T-helper 22 cell (primary cell): ENCODE measurements at places on chromosomes 2 and 18.

GRCh38 chr18:33641141-33641540 is 63.1 kb downstream of the ASXL3 start:
- no peak for DNase-seq

- peak; percentile 31 for DNase-seq
These were observed 14.8 kb downstream of the ASPRV1 start for GRCh38 chr2:69946351-69947324.

DNA sequence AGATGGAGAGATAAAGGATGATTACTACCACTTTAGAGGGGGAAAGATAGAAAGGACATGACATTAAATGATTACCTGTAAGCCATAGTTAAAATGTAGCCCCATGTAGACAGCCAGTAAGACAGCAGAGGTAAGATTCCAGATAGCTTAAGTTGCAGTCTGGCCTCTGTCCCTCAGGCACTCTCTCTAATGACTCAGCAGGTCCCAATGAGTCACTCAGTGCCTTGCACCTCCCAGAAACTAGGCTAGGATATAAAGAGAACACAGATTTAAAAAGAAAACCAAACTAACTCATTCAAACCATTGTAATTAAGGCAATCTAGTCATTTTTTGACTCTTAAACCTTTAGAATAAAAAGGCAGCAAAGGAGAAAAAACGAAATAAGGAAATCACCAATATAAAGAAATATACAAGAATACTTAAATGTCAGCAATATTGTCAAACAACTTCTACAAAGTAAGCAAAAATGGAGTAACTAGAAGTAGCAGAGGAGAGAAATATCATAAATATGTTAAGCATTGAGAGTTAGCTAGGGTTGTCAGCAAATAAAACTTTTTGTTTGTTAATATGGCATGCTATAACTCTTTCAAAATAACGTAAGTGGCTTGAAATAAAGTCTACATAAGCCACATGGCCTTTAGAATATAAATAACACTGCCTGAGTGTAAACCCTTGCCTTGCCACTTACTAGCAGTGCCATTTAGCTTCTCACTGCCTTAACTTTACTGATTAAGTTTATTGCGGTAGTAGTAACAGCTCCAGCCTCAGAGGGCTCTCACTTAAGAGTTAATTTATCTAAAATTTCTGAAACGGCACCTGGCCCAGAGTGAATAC is 48.5 kb downstream of the SOCS6 start:
- no peak for DNase-seq

GRCh38 chr18:67695684-67696083 is 179.2 kb upstream of the DSEL start:
- DNase-seq, result no peak

GRCh38 chr2:10078704-10079265 is 1.4 kb downstream of the CYS1 start:
- no peak for DNase-seq

DNA sequence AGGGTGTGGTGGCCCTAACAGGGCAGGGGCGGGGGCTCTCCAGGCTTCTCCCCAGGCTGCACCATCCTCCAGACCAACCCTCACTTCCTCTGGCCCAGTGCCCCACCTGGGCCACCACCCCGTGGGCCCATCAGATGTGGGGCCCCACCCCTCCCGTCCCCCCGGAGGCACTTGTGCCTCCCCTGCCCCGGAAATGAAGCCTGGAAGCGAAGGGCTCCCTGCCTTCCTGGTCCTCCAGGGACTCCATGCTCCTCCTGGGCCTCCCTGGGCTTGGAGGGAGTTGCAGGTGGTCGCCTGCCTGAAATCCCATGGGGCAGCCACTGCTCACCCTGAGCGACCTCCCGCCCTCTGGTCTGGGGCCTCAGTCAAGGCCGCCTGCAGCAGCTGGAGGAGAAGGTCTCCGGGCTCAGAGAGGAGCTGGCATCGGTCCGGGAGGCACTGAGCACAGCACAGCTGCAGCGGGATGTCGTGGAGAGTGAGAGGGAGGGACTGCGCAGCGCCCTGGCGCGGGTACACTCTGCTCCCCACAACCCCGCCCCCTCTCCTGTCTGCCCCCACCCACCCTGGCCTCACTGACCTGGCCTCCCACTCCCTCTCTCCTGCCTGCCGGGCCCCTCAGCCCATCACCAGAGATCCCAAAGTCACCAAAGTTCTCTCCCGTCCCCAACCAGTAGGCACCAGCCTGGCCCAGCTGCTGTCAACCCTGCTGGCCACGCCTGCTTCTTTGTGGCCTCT is 28.0 kb downstream of the CROCC2 start:
- no peak for DNase-seq

- no peak for DNase-seq
These were observed 47.2 kb downstream of the MAP2 start for GRCh38 chr2:209471037-209471436.

DNA sequence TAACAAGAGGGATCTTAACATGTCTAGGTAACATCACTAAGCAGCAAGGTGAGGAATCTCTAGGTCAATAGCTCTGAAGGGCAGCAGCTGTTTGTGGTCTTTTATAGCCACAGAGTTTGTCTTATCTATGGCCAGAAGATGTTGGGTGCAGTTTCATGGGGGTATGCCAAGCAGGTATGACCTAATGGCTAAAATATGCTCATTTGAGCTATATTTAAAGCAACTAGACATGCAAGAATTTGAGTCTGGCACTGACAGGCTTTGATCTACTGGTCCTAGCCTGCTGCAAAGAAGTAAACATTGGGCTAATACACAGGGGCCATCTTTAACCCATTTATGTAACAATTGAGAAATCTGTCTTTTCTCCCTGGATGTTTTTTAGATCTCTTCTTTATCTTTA is 13.9 kb upstream of the UGP2 start:
- DNase-seq, result no peak

GRCh38 chr2:55357927-55358326 is 61.7 kb downstream of the CCDC88A start:
- no peak for DNase-seq

- DNase-seq, result no peak
These were observed 1.9 kb downstream of the WDR12 start for GRCh38 chr2:202909394-202910192.

DNA sequence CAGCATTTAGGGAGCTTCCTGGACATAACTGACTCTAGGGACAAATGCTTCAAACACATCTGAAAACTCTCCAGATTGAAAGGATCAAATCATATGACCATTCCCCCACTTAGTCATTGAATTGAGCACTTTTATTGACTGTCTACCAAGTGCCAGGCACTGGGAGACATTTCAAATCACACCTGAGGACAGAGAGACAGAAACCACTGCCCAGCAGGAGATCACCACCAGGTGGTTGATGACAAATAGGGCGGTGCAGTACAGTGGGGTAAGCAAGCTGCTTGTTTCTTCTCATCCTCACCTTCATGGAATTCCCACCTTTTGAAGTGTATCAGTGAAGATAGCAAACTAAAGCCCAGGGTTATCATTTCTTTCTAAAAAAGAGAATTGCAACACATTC is 19.0 kb upstream of the CXCR4 start:
- peak; percentile 43 for DNase-seq

DNA sequence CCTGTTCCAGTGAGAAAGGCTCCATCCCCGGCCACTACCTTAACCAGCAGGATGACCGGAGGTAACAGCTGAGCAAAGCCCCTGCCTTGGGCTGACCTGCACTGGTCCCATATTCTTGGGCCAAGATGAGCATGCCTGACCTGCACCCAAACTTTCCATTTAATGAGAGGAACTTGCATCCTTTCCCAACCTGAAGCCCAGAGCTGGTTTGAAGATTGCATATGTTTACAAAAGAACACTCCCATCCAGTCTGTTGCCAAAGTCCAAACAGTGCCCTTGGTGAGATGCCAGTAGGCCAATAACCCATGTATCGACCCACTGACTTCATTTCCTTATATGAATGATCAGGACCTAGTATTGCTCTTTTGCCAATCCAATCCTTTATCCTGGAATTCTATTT is 5.5 kb upstream of the NPAS2 start:
- DNase-seq, result no peak

GRCh38 chr2:172096626-172097547 is 5.8 kb downstream of the DLX2 start:
- DNase-seq, result no peak

DNA sequence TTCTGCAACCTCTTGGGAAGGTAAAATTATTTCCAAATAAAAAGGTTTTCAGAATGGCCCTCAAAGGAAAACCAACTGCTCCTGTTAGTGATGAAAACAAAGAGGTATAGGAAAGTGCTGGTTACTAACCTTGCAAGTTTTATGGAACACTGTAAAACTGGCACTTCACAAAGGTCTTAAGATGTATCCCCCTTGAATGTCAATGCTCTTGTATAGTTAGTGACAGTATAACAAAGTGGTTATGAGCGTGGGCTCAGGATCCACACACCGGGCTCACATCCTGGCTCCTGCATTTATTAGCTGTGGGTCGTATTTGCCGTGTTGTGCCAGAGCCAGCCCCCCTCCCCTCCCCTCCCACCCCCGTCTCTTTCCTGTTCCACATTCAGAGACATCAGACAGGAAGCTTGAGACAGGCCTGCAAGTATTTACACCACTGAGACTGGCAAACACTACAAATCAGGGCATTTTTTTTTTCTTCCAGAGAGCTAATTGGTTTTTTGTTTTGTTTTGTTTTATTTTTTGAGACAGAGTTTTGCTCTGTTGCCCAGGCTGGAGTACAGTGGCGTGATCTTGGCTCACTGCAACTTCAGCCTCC is 9.2 kb upstream of the DNPEP start:
- DNase-seq, result no peak

DNA sequence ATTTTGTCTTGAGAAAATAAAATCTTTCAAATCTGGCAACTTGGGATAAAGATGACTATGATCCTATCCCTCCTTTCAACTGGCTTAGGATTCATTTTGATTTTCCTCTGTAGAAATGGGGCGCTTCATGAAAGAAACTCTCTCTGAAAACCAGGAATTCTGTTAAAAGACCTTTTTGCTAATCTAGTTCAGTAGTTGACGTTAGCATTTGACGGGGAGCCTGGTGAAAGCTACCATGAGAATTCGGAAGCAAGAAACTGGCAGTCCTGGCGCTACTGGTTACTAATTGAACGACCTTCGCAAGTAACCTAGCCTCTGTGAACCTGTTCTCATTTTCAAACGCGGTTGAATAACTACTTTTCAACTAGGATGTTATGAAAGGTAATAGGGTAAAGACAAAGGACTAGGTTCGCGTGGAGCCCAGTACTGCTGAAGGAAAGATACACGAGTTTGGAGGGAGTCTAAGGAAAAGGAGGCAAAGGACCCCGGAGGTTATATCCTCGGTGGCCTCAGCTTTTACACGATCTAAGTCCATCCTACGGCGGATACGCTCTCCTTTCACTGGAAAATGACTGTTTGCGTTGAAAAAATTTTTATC is 604 bp upstream of the STK11IP start:
- no peak for DNase-seq

DNA sequence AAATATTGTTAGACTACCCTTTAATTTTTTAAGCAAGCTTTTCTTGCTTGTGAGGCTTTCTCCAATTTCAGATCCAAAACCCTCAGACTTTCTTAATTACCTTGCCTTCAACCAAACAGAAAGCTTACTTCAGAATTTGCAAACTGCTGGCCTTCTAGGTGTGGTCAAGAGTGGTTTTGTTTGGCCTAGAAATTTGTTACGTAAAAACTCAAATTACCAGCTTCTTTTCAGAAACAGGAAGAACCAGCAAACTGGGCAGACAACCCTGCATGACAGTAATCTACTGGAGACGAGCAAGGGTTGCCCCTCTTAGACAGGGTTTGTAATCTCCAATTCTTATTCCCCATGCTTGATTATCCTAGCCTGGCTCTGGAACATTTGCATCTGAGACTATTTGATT is 27.1 kb downstream of the SRBD1 start:
- DNase-seq, result no peak

- no peak for DNase-seq
These were observed 751.4 kb upstream of the HS6ST1 start for GRCh38 chr2:129069875-129070594.

- no peak for DNase-seq
These were observed 18.9 kb downstream of the TET3 start for GRCh38 chr2:74003494-74004211.

DNA sequence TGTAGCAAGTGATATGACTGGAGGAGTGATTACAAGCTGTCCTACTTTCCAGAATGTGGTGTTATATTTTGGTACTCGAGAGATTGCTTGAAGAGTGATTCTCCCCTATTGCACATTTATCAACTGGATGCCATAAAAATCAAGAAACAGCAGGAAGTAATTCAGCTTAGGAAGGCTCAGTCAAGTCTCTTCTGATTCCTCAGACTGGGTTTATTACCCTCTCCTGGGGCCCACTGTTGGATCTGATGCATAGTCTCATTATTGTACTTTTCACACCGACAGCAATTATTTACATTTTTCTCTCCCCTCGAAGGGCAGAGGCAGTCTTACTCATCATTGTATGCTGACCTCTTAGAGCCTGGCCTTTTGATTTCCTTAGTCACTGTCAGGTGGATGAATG is 9.3 kb downstream of the NOSTRIN start:
- DNase-seq, result no peak

GRCh38 chr2:33384599-33384961 is 91.9 kb upstream of the RASGRP3 start:
- no peak for DNase-seq

DNA sequence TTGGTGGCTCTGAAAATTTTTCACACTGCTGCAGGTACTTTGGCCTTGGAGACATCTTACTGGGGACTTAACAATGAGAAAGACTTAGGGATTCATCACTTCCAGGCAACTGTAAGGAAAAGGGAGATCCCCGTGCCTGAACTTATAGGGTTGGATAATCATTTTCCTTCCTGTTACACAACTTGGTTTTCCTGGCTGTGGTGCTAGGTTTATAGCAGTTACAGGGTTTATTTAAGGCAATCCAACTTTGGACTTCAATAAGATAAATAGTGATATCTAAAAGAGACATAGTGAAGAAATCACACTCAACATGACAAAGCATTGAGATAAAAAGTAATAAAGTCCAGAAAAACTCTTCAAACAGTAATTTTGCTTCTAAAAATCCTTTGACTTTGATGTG is 70.2 kb upstream of the RAPH1 start:
- no peak for DNase-seq

DNA sequence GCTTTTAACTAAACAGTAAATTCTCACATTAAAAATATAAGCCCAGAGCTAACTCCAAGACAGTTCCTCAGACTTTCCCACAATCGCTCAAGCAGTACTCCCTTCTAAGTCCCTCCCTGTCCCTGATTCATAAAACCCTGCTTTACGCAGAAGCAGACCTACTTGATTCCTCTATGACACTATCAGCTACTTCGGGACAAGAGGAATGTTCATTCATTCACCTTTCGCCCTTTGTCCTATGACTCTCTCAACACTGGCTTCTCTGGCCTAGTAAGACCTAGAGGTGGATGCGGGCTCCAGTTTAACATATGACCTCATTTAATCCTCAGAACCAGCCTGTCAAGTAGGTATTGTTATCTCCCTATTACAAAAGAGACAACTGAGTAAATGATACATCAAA is 10.2 kb downstream of the LPIN2 start:
- no peak for DNase-seq

DNA sequence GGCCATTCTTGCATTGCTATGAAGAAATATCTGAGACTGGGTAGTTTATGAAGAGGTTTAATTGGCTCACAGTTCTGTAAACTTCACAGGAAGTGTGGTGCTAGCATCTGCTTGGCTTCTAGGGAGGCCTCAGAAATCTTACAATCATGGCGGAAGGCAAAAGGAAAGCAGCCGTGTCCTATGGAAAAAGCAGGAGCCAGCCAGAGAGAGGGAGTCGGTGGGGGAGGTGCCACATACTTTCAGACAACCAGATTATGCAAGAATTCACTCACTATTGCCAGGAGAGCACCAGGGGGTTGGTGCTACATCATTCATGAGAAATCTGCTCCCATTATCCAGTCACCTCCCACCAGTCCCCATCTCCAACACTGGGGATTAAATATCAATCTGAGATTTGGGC is 64.1 kb downstream of the CPS1 start:
- DNase-seq, result no peak

GRCh38 chr2:235518322-235519090 is 24.7 kb downstream of the AGAP1 start:
- DNase-seq, result no peak
